ENCODE measurements at places on chromosomes 11 and 22. TPM values are rescaled to one million over a fixed set of nuclear protein-coding genes. Genes with fewer than 3 reads are reported as not detected.

DNA sequence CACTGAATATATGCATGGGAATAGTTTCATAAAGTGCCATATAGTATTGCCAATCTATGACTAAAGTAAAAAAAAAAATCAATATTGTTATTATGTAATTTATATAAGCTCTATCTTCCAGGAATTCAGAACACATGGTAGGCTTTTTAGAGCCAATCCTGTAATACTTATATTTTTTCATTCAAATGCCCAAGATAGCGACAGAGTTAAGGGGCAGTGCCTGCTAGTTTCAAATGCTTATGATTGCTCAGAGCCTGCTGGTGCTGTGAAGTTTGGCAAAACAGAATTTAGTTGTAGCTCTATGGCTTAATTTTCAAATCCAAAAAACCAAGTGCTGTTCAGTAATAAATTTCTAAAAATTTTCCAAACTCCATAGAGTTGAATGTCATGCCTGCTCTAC lies 39.0 kb upstream of the BLID start:
- no peak for DNase-seq

- DNase-seq, result no peak
Observed at GRCh38 chr11:8787372-8787771, 104.8 kb downstream of the RPL27A start.

DNA sequence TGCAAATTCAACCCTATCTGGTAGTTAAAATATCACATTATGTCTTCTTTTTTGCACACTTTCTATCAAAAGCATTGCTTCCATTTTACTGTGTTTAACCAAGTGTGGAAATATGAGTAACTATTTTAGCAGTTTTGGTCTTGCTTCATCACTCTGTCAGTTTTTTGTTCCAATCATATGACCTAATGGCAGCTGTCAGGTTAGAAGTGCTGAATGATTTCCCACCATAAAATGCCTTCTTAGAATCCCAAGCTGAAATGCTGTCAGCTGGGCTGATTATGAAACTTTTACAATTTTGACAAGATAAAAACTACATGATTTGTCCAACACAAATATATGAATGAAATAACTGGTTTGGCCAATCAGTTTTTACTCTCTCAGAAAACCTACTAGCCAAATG lies 1654.6 kb upstream of the RAG2 start:
- no peak for DNase-seq

DNA sequence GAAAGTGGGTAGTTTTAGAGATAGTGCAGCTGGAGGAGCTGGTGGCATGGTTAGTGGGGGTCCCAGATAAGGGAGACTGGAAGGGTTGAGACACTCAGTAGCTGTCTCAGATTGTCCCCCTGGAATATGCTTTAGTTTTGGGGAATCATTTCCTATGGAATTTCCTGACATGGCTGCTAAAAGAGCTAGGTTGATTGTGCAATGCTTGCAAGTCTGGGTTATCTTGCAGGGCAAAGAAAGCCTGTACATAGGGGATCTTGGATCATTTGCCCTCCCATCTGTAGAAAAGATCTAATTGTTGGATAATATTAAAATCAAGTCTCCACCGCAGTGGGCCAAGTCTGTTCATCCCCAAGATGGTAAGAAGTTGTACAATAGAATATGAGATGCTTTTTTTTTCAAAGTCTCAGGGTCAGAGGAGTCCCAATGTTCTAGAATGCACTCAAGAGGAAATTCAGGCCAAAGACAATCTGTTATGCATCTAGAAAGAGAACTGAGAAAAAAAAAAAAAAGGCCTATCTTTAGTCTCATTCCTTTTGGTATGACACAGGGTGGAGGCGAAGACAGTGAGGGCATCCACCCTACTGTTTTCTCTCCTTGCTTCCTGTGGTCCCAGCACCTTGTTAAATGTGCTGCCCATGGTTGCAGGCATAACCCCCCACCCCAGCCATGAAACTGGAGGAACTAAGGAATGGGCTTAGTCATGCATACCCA lies 20.2 kb downstream of the MS4A6E start:
- DNase-seq, result no peak

- DNase-seq, result no peak
Observed at GRCh38 chr11:37712251-37712650, 1114.2 kb upstream of the RAG2 start.

DNA sequence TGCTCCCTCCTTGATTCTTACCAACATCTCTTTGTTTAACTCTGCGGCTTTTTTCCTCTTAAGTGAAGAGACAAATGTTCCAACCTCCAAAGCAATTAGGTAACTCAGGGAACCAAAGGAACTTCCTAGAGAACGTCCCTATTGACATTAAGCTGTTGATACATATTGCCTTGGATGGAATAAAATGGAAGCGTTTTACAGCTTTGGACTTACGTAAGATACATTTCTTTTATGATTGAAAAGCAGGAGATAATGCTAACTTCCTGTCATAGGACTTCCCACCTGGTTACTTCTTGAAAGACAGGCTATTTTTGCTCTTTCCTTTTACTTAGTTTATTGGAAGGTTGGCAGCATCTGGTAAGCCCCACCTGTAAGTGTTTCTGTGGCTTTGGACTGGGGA lies 245.7 kb upstream of the CTSC start:
- DNase-seq, result no peak

DNA sequence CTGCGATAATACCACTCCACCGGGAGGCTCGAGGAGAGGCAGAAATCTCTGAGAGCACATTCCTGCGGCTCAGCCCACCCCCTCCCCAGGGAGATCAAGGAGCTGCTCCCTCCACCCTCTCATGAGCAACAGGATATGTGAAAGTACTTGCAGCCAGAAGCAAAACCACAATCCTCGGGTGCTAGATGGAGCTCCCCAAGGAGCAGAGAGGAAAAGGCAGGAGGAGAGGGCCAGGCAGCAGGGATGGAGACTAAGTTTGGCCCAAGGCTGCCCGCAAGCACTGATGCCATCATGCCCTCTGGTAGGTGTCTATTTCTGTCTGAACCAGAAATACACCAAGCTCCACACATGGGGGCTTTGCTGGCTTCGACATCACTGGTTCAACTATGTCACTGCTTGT lies 22.3 kb downstream of the VPS37C start:
- DNase-seq, result no peak

- DNase-seq, result no peak
Observed at GRCh38 chr11:41983475-41983874, 524.0 kb upstream of the LRRC4C start.

Gene CASP12
- polyA plus RNA-seq, result 0.95 TPM

Gene KRTAP5-1
- not detected for polyA plus RNA-seq

Gene SMCO4
- polyA plus RNA-seq, result 11.7 TPM

Gene CYTH4
- polyA plus RNA-seq, result 5.2 TPM

Gene BAIAP2L2
- 0.42 TPM for polyA plus RNA-seq

Gene FAM83F
- 2.1 TPM for polyA plus RNA-seq

Gene ABCG4
- polyA plus RNA-seq, result 0.18 TPM
